Glomerular endothelial cell (primary cell): ENCODE measurements at places on chromosomes 16 and 17. TPM values are rescaled to one million over a fixed set of nuclear protein-coding genes. Genes with fewer than 3 reads are reported as not detected.

The PIMREG gene
- 2.8 and 8.2 TPM in 2 replicates for total RNA-seq

The CTRL gene
- 0.12 and 0.34 TPM in 2 replicates for total RNA-seq

The FBXO39 gene
- 0.29 and 0.58 TPM in 2 replicates for total RNA-seq

The KRT12 gene
- total RNA-seq = not detected in 2 replicates

The KRTAP4-6 gene
- total RNA-seq = not detected in 2 replicates

The ITGA2B gene
- total RNA-seq = 0.23 and 0.24 TPM in 2 replicates

The LRRC46 gene
- total RNA-seq = 0.24 TPM in 1 of 2 replicates, not detected in the other

The KRT9 gene
- total RNA-seq = not detected in 2 replicates

The TEKT1 gene
- total RNA-seq = not detected in 2 replicates

The RSAD1 gene
- 30.1 and 34.7 TPM in 2 replicates for total RNA-seq

The SLC9A5 gene
- 0.82 and 2.3 TPM in 2 replicates for total RNA-seq

The KRTAP17-1 gene
- not detected in 2 replicates for total RNA-seq

The CCL7 gene
- total RNA-seq = 3.5 TPM in 1 of 2 replicates, not detected in the other

The KREMEN2 gene
- 0.15 TPM in 1 of 2 replicates, not detected in the other for total RNA-seq

The ARL4D gene
- total RNA-seq = 0.97 and 2.1 TPM in 2 replicates

The GINS3 gene
- 6.2 and 7.2 TPM in 2 replicates for total RNA-seq

The DHRS7C gene
- total RNA-seq = not detected in 2 replicates

The KRT24 gene
- total RNA-seq = not detected in 2 replicates

The TXNL4B gene
- total RNA-seq = 6.0 and 6.2 TPM in 2 replicates

The RPL23 gene
- total RNA-seq = 852 and 1,109 TPM in 2 replicates

The PRM3 gene
- not detected in 2 replicates for total RNA-seq
